ENCODE measurements at places on chromosomes 3 and 15. TPM values are rescaled to one million over a fixed set of nuclear protein-coding genes. Genes with fewer than 3 reads are reported as not detected.

- DNase-seq, result no peak
These were observed 280.1 kb downstream of the EPHB1 start for GRCh38 chr3:135075157-135075556.

- no peak for DNase-seq
These were observed at the start of gene TAGLN3 for GRCh38 chr3:111998636-111999483. TSS of gene TAGLN3 (plus strand) at chr3:111998922. CDS start at chr3:111999423, 501 bp downstream.

DNA sequence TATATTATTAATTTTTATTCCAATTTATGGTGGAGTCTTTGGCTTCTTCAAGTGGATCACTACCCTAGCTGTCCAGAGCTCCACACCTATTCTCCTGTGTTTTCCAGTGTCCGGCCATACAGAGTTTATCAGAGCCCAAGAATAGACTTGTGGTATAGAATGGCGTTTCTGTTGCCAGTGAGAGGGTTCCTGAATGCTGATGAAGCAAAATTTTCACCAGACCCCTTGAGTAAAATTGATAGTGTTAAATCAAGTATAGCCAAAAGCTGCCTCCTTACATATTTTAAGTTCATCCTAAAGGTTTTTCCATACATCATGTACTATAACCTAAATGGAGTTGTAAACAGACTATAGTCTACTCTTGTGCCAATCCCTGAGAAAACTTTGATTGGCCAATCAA, 171.5 kb upstream of the CHL1 start:
- no peak for DNase-seq

- DNase-seq, result no peak
These were observed 246.5 kb downstream of the PDZRN3 start for GRCh38 chr3:73378207-73378606.

DNA sequence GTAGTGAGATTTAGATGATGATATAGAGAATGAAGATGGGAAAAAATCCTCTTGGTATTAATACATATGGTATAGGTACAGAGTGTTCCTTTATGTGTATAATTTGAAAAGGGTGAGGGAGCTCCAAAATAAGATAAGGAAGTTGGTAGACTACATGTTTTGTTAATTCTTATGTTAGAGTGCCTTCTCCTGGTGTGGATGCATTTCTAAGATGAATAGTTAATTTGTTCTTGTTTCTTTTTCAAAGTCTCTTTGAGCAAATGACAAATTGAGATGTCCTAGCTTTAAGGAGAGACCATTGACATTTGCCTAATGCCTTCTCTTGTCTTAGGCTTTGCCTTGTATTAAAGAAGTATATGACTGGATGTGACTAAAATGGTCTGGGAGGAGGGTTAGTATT, 34.1 kb downstream of the AKAP13 start:
- no peak for DNase-seq

GRCh38 chr15:54810031-54810430, 386.7 kb downstream of the RSL24D1 start:
- no peak for DNase-seq

- no peak for DNase-seq
These were observed 42.8 kb downstream of the PTPN23 start for GRCh38 chr3:47423548-47424145.

GRCh38 chr3:123292321-123293310, 90.9 kb downstream of the SEC22A start:
- DNase-seq, result no peak

- no peak for DNase-seq
These were observed 46.2 kb downstream of the C3orf38 start for GRCh38 chr3:88195951-88196434.

DNA sequence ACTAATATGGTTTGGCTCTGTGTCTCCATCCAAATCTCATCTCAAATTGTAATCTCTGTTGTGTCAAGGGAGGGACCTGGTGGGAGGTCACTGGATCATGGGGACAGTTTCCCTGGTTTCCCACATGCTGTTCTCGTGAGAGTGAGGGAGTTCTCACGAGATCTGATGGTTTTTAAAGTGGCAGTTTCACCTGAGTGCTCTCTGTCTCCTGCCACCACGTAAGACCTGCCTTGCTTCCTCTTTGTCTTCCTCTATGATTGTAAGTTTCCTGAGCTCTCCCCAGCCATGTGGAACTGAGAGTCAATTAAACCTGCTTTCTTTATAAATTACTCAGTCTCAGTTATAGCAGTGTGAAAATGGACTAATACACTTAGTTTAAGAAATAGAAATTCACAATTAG, 228.9 kb downstream of the CD47 start:
- no peak for DNase-seq

- DNase-seq, result no peak
These were observed 18.8 kb upstream of the CHD2 start for GRCh38 chr15:92881211-92881754.

GRCh38 chr15:90249203-90249863, at the start of gene TTLL13:
TSS of gene TTLL13 (plus strand) at chr15:90249556. CDS start at chr15:90250631, 1,075 bp downstream.
- peak; percentile 89 for DNase-seq

- DNase-seq, result no peak
These were observed 67.6 kb upstream of the ARHGEF3 start for GRCh38 chr3:56869157-56869889.

- no peak for DNase-seq
These were observed 78.4 kb upstream of the RAD18 start for GRCh38 chr3:9041626-9042025.

- no peak for DNase-seq
These were observed 13.5 kb downstream of the PAK2 start for GRCh38 chr3:196753201-196753600.

DNA sequence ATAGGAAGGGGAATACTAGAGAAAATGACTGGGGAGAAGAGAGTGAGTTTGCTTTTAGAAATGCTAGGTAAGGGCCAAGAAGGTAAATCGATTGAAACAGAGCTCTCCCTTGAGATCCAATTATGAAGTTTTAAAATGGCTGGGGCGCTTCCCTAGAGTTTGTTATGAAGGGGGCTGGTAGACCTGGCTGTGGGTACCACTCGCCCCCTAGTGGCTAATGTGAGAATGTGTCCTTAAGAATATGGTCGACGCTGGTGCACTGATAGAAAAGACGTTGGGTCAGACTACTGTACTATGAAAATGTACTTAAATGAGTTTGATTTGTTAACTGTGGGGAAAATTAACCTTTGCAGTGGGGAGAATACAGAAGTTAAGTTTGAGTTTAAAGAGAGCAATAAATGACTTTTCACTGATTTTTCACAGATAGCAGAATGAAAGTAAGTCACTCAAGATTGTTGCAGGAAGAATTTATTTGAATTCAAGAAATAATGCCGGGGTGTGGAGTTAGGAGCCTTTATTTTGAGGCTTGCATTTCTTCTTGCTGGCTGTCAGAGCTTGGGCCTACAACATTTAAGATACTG, 9.2 kb downstream of the TMPRSS7 start:
- peak; percentile 41 for DNase-seq

DNA sequence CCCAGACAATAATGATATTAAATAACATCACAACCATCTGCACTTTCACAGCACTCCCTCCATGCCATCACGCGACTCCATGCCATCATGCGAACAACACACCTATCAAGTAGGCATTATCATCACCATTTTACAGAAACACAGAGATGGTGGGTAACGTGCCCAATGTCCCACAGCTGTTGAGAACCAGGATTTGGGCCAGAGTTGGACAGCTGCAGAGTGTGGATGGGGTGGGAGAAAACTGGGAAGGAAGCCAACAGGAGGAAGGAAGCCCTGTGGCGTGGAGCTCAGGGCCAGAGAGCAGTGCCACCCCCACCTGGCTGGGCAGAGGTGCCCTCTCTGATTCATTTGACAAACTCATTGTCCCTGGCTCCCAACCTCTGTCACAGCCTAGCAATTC, 29.0 kb downstream of the RBPMS2 start:
- DNase-seq, result no peak

- no peak for DNase-seq
These were observed 49.1 kb downstream of the NEK11 start for GRCh38 chr3:131075632-131076328.

DNA sequence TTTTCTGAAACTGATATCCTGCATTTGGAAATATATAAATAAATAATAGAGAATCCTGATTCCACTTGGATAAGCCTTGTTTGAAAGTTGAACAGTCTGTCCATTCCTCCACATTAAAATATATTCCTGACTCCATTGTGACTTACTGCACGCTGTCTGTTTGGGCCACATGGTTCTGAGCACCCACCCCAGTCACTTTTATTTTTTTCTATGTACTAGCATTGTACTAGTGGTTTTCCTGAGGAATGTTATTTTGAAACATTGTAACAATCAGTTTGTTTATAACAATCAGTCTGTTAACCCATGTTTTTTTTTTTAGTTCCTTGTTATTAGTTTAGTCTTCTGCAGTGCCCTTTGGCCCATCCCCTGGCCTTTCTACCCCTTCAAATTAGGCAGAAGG, 87.4 kb upstream of the CCNL1 start:
- no peak for DNase-seq

DNA sequence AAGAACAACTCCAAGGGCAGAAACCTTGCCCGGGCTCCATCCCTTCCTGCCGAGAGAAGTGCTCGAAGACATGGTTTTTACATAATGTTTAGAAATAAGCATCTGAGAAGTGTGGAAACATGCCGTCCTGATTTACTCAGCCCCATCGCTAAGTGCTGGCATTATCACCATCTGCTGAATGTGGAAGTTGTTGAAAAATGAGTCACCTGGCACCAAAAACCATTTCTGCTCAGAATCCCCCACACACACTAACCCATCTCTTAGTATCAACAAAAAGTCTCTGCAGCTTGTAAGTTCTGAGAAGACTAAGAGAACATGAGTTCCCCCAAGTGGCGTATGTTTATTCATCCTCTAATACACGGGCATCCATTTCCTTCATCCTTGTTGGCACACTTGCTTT, 51.0 kb upstream of the ARL8B start:
- DNase-seq, result no peak

GRCh38 chr3:25156626-25157025, 271.4 kb upstream of the RARB start:
- DNase-seq, result no peak

GRCh38 chr3:197189623-197190022, 108.8 kb downstream of the DLG1 start:
- no peak for DNase-seq

- no peak for DNase-seq
These were observed 123.7 kb downstream of the RBPMS2 start for GRCh38 chr15:64651601-64652191.

- no peak for DNase-seq
These were observed 1141.4 kb downstream of the TBL1XR1 start for GRCh38 chr3:176055836-176056235.

- DNase-seq, result no peak
These were observed 94.7 kb downstream of the LRIG1 start for GRCh38 chr3:66406163-66406562.

DNA sequence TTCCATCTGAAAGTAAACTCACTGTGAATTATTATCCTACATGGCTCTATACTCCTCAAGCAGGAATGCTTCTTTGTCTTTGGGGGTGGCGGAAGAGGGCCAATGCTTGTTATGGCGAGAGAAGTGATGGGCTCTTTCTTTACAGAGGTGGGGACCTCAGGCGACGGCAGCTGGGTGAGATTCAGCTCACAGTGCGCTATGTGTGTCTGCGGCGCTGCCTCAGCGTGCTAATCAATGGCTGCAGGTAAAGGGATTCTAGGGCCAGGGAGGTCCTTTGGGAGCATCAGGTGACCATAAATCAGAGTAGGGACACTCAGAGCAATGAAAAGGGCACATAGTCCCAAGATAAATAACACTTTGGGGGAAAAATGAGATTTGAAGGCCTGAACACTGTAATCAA, 39.0 kb downstream of the ESYT3 start:
- no peak for DNase-seq

GRCh38 chr3:25508901-25509300, 80.8 kb downstream of the RARB start:
- no peak for DNase-seq

- no peak for DNase-seq
These were observed 37.1 kb upstream of the SLC4A7 start for GRCh38 chr3:27521179-27521871.

- DNase-seq, result no peak
These were observed 8.6 kb downstream of the SLC6A1 start for GRCh38 chr3:11001020-11001657.

DNA sequence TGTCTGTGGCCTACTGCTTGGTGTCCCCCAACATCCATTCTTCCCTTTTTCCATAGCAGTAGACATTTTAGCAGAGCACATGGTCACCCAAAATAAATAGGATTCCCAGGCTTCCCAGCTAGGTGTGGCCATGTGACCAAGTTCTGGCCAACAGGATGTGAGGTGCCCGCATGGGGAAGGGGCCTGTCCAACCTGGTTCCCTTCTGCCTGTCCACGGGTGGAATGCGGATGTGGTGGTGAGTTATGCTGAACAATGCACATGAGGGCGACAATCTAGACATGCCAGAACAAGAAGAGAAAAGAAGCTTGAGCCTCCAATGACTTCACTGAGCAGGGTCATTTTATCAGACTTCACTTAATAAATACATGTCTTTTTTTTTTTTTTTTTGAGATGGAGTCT, 77.6 kb upstream of the DLG1 start:
- no peak for DNase-seq

- DNase-seq, result no peak
These were observed 271.5 kb downstream of the SATB1 start for GRCh38 chr3:18153571-18154173.

- no peak for DNase-seq
These were observed 228.8 kb upstream of the LYSMD4 start for GRCh38 chr15:99962006-99962561.

GRCh38 chr3:129936757-129937156, 37.8 kb upstream of the TRH start:
- DNase-seq, result no peak

- DNase-seq, result no peak
These were observed 27.0 kb downstream of the NEK4 start for GRCh38 chr3:52743721-52744120.

Gene ADGRG7
- not detected for polyA plus RNA-seq

Gene SEMA3F
- 81.6 TPM for polyA plus RNA-seq

Gene ARGFX
- polyA plus RNA-seq, result not detected

Gene OSBPL10
- polyA plus RNA-seq, result 19.9 TPM

Gene KNL1
- 19.0 TPM for polyA plus RNA-seq

Gene AADACL2
- polyA plus RNA-seq, result not detected

Gene SST
- 2.6 TPM for polyA plus RNA-seq

Gene ALG1L2
- 2.8 TPM for polyA plus RNA-seq

Gene C3orf85
- 23.7 TPM for polyA plus RNA-seq

Gene IMPG2
- polyA plus RNA-seq, result 0.37 TPM

Gene SIDT1
- 2.4 TPM for polyA plus RNA-seq

Gene ASB14
- polyA plus RNA-seq, result 1.3 TPM

Gene KCNAB1
- polyA plus RNA-seq, result 3.3 TPM

Gene CILP
- 3.2 TPM for polyA plus RNA-seq

Gene SLC9A9
- polyA plus RNA-seq, result 6.0 TPM

Gene CLCN2
- polyA plus RNA-seq, result 9.7 TPM

Gene DOCK3
- 2.2 TPM for polyA plus RNA-seq

Gene MORC1
- 0.57 TPM for polyA plus RNA-seq

Gene C3orf70
- 9.2 TPM for polyA plus RNA-seq
